Fibroblast of skin of back (primary cell): ENCODE measurements at places on chromosomes 11 and 22.

GRCh38 chr11:492427-493226, 14.4 kb downstream of the RNH1 start:
- DNase-seq: no peak

DNA sequence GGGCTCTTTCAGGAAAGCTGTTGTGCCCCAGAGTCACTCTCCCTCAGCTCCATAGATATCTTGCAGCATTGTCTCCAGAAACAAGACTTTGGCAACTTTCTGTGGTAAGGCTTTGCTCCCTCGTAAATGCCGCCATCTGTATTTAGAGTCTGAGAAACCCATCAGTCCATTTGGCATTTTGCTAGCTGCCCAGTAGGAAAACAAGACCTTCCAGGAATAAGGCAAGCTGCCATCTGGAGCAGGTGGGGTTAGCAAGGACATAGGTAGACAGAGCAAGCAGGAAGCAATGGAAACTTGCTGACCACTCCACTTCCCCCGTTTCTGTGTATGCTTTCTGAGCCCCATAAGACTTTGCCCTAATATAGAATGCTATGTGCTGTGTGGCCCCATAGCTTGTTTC, 131.9 kb downstream of the SPATA19 start:
- no peak for DNase-seq

DNA sequence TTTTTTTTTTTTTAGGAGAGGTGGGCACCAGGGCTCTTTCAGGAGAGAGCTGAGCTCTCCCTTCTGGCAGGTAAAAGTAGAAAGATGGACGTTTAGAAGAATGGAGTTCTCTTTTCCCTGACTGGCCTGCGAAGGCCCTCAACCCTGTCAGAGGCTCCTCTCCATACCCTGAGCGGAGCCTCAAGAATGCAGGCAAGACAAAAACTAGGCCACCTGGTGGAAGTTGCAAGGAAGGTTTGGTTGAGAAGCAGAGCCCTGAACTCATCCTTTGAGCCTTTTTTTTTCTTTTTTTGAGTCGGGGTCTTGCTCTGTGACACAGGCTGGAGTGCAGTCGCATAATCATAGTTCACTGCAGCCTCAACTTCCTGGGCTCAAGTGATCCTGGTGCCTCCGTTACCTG, 1.4 kb downstream of the OTOG start:
- no peak for DNase-seq

DNA sequence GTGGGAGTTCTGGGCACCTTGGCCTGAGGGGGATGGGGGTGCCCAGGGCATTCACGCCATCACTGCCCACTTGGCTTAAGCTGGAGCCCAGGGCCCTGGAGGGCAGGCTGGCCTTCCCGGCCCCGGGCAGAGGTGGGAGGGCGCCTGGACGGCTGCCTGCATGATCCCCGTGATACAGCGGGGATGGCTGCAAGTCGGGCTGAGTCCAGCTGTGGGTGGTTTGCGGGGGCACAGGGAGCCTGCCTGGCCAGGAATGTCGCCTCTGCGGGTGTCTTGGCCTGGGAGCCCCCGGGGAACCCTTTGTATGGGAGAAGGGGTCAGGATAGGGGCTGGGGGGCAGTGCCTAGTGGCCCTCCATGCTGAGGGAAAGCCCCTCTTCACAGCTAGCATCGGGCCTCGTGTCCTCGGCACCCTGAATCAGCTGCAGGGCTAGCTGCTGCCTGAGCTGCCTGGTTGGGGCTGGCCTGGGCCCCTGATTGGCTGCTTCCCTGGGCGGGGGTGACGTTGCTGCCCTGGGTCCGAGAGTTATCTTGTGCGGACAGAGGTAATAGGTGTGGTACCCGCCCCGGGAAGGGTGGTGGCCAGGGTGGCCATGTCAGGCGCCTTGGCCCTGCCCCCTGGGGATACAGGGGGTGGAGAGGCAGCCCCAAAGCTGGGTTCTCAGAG, 8.3 kb downstream of the BRSK2 start:
- no peak for DNase-seq

GRCh38 chr22:31176923-31177322, 16.9 kb downstream of the RNF185 start:
- no peak for DNase-seq

- DNase-seq: no peak
These were observed 12.6 kb downstream of the TCIRG1 start for GRCh38 chr11:68051191-68052136.

DNA sequence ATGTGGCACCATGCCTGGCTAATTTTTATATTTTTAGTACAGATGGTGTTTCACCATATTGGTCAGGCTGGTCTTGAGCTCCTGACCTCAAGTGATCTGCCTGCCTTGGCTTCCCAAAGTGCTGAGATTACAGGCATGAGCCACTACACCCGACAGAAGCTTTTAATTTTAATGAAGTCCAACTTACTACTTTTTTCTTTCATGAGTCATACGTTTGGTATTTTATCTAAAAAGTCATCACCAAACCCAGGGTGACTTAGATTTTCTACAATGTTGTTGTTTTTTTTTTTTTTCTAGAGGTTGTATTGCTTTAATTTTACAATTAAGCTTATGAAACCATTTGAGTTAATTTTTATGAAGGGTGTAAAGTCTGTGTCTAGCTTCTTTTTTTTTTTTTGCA, 34.9 kb downstream of the JRKL start:
- peak; percentile 59 for DNase-seq

- no peak for DNase-seq
These were observed 128.3 kb downstream of the TEAD1 start for GRCh38 chr11:12802418-12803085.
